ENCODE measurements at places on chromosomes 2 and 18.

- H3K4me1 ChIP-seq: no peaks in the 10 kb centered on the region
- no peak overlapping the region for H3K4me3 ChIP-seq
- no peaks in the 10 kb centered on the region for H3K27me3 ChIP-seq
- DNase-seq: no peak
- H3K36me3 ChIP-seq: no peaks in the 10 kb centered on the region
These were observed 98.1 kb upstream of the ACAA2 start for GRCh38 chr18:49911427-49911826.

GRCh38 chr2:96345438-96345837 lies 9.9 kb downstream of the NCAPH start:
- no peaks in the 10 kb centered on the region for H3K27me3 ChIP-seq
- H3K36me3 ChIP-seq: peaks cover 83% of the 10 kb centered on the region
- no peaks in the 10 kb centered on the region for H3K4me1 ChIP-seq
- H3K27ac ChIP-seq: no peak overlapping the region
- no peak overlapping the region for H3K4me3 ChIP-seq

GRCh38 chr2:60407398-60407797 lies 146.1 kb downstream of the BCL11A start:
- no peaks in the 10 kb centered on the region for H3K36me3 ChIP-seq
- no peak overlapping the region for H3K4me3 ChIP-seq
- H3K27me3 ChIP-seq: no peaks in the 10 kb centered on the region
- H3K27ac ChIP-seq: no peak overlapping the region
- DNase-seq: no peak
- no peaks in the 10 kb centered on the region for H3K4me1 ChIP-seq

- DNase-seq: no peak
- peaks cover 27% of the 10 kb centered on the region for H3K4me1 ChIP-seq
- no peaks in the 10 kb centered on the region for H3K36me3 ChIP-seq
- H3K27ac ChIP-seq: no peak overlapping the region
- no peak overlapping the region for H3K4me3 ChIP-seq
These were observed 73.3 kb downstream of the NAB1 start for GRCh38 chr2:190722061-190722759.

DNA sequence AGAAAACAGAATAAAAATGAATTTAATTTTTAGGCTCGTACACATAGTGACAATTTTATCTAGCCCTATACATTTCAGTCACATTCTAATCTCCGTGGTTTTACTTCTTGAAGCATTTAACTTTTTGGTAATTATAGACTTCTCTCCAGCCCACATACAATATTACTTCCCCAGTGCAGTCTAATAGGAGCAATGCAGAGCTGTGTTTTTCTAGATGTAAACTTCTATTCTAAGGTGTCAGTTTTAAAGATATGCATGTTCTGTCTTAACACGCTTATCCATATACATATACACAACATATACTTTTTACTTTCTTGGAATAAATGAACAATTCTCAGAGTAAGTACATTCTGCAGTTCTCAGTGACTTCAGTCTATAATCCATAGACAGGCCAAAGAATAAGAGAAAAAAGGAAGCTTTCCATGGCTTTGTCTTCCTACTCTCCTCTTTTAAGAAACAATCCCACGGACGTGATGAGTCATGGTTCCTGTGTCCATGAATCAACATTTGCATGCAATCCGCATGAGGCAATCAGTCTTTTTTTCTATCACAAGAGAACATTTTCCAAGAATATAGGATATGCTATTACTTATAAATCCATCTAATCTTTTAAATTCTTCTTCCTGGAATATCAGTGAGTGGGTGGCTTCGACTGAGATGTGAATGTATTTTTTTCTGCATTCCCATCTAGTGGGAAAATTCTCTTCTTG lies 42.8 kb downstream of the CCDC102B start:
- no peaks in the 10 kb centered on the region for H3K27me3 ChIP-seq
- H3K36me3 ChIP-seq: no peaks in the 10 kb centered on the region
- H3K4me1 ChIP-seq: peaks cover 30% of the 10 kb centered on the region
- peak overlapping the region; percentile 51 for H3K27ac ChIP-seq
- H3K4me3 ChIP-seq: no peak overlapping the region

DNA sequence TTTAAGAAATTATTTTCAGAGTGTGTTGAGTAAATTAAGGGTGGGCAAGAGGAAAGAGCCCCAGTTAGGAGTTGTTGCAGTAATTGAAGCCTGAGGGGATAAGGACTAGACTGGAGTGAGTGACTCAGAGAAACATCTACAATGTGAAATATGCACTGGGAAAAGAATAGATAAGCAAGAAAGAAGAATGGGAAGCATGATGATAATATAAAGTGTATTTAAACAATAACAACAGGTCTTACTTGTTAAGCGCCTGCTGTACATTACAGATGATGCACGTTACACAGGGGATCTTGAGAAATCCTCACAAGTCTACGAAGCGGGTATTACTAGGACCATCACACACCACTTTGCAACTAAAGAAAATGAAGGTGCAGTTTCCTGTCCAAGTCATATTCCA lies 73.6 kb upstream of the STK17B start:
- H3K27ac ChIP-seq: peak overlapping the region; percentile 34
- no peaks in the 10 kb centered on the region for H3K27me3 ChIP-seq
- no peaks in the 10 kb centered on the region for H3K36me3 ChIP-seq
- no peak overlapping the region for H3K4me3 ChIP-seq

GRCh38 chr18:50051288-50051687 lies 143.7 kb downstream of the MYO5B start:
- H3K4me1 ChIP-seq: no peaks in the 10 kb centered on the region
- H3K4me3 ChIP-seq: no peak overlapping the region
- DNase-seq: no peak
- no peaks in the 10 kb centered on the region for H3K36me3 ChIP-seq

GRCh38 chr2:137826373-137827372 lies 137.6 kb upstream of the HNMT start:
- no peak for DNase-seq
- no peaks in the 10 kb centered on the region for H3K27me3 ChIP-seq
- no peaks in the 10 kb centered on the region for H3K4me1 ChIP-seq
- no peak overlapping the region for H3K4me3 ChIP-seq

GRCh38 chr18:55778788-55779690 lies 191.0 kb upstream of the TCF4 start:
- H3K27ac ChIP-seq: no peak overlapping the region
- H3K4me1 ChIP-seq: no peaks in the 10 kb centered on the region
- no peaks in the 10 kb centered on the region for H3K27me3 ChIP-seq
- DNase-seq: no peak
- H3K4me3 ChIP-seq: peak overlapping the region; percentile 31

GRCh38 chr2:34414856-34415255 lies 815.8 kb upstream of the FAM98A start:
- H3K27me3 ChIP-seq: no peaks in the 10 kb centered on the region
- no peak overlapping the region for H3K27ac ChIP-seq
- H3K4me1 ChIP-seq: no peaks in the 10 kb centered on the region
- H3K36me3 ChIP-seq: no peaks in the 10 kb centered on the region
- no peak overlapping the region for H3K4me3 ChIP-seq
- DNase-seq: no peak

GRCh38 chr2:168939918-168940317 lies 38.8 kb downstream of the G6PC2 start:
- no peak for DNase-seq
- H3K27ac ChIP-seq: no peak overlapping the region
- no peaks in the 10 kb centered on the region for H3K4me1 ChIP-seq
- H3K4me3 ChIP-seq: no peak overlapping the region
- H3K27me3 ChIP-seq: no peaks in the 10 kb centered on the region

GRCh38 chr18:23238152-23238531 lies 102.9 kb downstream of the CABLES1 start:
- H3K4me3 ChIP-seq: peak overlapping the region; percentile 12
- DNase-seq: no peak
- peak overlapping the region; percentile 4 for H3K27ac ChIP-seq
- no peaks in the 10 kb centered on the region for H3K36me3 ChIP-seq
- H3K27me3 ChIP-seq: no peaks in the 10 kb centered on the region

- H3K36me3 ChIP-seq: no peaks in the 10 kb centered on the region
- no peak for DNase-seq
- no peak overlapping the region for H3K27ac ChIP-seq
- H3K4me1 ChIP-seq: no peaks in the 10 kb centered on the region
- no peak overlapping the region for H3K4me3 ChIP-seq
- peaks cover 3% of the 10 kb centered on the region for H3K27me3 ChIP-seq
These were observed 18.0 kb downstream of the MAL start for GRCh38 chr2:95043300-95044093.

GRCh38 chr2:195505701-195506100 lies 151.3 kb upstream of the SLC39A10 start:
- no peak overlapping the region for H3K27ac ChIP-seq
- no peaks in the 10 kb centered on the region for H3K27me3 ChIP-seq
- no peaks in the 10 kb centered on the region for H3K36me3 ChIP-seq
- DNase-seq: no peak
- H3K4me3 ChIP-seq: no peak overlapping the region

- no peaks in the 10 kb centered on the region for H3K36me3 ChIP-seq
- no peak overlapping the region for H3K4me3 ChIP-seq
- no peak overlapping the region for H3K27ac ChIP-seq
- H3K4me1 ChIP-seq: no peaks in the 10 kb centered on the region
- DNase-seq: no peak
These were observed 91.7 kb upstream of the LCLAT1 start for GRCh38 chr2:30355306-30355705.

DNA sequence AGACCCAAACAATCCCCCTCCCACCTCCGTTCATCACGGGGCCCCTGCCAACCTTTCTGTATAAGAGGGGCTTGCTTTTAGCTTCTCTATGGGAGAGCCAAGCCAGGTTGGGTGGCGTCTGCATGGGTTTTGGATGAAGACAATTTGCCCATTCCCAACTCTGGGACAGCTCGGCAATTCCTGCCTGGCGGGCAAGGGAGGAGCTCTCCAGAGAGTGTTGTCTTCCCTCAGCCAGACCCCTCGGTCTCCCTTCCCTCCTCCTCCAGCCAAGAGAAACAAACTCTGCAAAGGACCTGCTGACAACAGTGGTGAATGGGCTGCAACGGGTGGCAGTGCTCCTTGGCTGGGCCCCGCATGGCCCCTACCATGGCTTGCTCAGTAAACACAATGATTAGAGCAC lies 267.2 kb upstream of the HDAC4 start:
- H3K27ac ChIP-seq: no peak overlapping the region
- no peaks in the 10 kb centered on the region for H3K36me3 ChIP-seq
- H3K27me3 ChIP-seq: peaks cover 32% of the 10 kb centered on the region
- H3K4me1 ChIP-seq: no peaks in the 10 kb centered on the region

DNA sequence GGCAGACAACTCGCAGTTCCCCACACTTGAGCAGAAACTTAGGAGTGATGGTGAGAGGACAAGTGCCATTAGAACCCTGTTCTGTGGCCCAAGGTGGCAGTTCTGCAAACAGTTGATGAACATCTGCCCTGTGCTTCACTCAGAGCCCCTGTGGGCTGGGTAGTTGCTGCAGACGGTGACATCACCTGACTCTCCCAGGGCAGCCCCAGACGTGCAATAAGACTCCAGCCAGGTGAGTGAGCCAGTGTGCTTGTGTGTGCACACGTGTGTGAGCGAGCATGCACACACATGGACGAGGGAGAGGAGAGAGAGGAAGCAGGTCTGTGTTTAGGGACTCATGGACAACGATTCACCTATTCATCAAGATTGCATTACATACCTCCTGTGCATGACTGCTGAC lies 136.0 kb upstream of the GLI2 start:
- DNase-seq: no peak
- H3K4me3 ChIP-seq: no peak overlapping the region
- no peaks in the 10 kb centered on the region for H3K36me3 ChIP-seq
- H3K27me3 ChIP-seq: no peaks in the 10 kb centered on the region
- H3K4me1 ChIP-seq: peaks cover 5% of the 10 kb centered on the region
- no peak overlapping the region for H3K27ac ChIP-seq

DNA sequence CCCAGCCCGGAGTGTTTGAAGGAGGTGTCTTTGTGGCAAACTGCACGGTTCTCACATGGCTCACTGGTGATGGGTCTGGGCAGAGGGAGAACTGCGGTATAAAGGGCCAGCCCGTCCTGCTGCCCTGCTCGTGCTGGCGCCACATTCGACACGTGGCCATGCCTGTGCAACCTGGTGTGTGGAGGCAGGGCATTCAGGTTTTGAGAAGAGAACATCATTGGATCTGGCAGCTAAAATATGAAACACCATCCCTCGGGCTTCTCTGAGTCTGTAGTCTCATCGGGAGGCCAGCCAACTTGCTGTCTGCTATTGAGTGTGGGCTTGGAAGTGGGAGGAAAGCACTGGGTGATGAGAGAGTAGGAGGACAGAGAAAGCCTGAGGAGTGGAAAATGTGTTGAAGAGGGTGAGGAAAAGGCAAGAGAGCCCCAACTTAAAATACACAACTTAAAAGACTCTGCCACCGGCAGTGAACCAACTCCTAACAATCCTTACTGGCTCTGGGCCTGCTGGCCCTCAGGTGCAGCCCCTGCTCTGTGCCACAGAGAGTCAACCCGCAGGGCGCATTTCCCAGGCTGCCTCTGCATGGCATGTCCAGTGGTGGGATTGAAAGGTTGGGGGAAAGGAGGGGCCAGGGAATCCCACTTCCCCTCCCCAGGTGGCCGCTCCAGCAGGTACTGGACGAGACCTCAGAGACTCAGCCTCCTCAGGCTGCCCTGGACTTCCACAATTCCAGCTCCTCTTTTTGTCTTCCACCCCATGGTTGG lies 112.7 kb upstream of the DLX2 start:
- no peak for DNase-seq
- H3K4me3 ChIP-seq: no peak overlapping the region
- peaks cover 34% of the 10 kb centered on the region for H3K4me1 ChIP-seq
- H3K27me3 ChIP-seq: no peaks in the 10 kb centered on the region

GRCh38 chr2:120456867-120457266 lies 110.9 kb downstream of the INHBB start:
- no peaks in the 10 kb centered on the region for H3K27me3 ChIP-seq
- no peaks in the 10 kb centered on the region for H3K4me1 ChIP-seq
- H3K27ac ChIP-seq: no peak overlapping the region
- DNase-seq: no peak

DNA sequence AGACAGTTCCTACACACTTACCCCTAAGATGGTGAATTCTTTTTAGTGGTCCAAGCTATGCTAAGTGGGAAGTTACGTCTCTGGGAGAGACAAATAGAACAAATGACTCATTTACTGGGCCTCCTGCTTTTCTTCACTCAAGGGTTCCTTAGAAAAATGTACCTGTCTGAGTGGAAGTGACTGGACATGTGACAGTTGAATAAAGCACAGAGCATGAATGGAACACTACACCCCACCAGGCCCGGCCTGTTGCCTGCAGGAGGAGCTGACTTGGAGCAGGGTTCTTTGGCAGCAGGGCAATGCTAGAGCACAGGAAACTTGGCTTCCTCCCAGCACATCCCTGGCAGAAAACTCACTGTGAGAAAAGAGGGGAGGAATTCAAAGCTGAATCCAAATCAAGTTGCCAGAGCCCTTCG lies 451.0 kb upstream of the SETBP1 start:
- no peak overlapping the region for H3K27ac ChIP-seq
- no peaks in the 10 kb centered on the region for H3K36me3 ChIP-seq
- no peaks in the 10 kb centered on the region for H3K27me3 ChIP-seq
- no peaks in the 10 kb centered on the region for H3K4me1 ChIP-seq
- DNase-seq: no peak
